ENCODE measurements at places on chromosomes 7 and 10. TPM values are rescaled to one million over a fixed set of nuclear protein-coding genes. Genes with fewer than 3 reads are reported as not detected.

INMT gene
- total RNA-seq = 8.2 TPM

CACNA2D1 gene
- total RNA-seq = 17.7 TPM

INPP5A gene
- 34.8 TPM for total RNA-seq

VSTM2A gene
- 0.79 TPM for total RNA-seq

TSPAN12 gene
- 34.9 TPM for total RNA-seq

PHYH gene
- total RNA-seq = 90.1 TPM

CDHR1 gene
- 42.1 TPM for total RNA-seq

PRSS1 gene
- not detected for total RNA-seq

PLCE1 gene
- total RNA-seq = 67.9 TPM

NFE2L3 gene
- total RNA-seq = 11.4 TPM

TMEM270 gene
- not detected for total RNA-seq

SLC13A1 gene
- total RNA-seq = not detected

KDM7A gene
- 60.0 TPM for total RNA-seq

CUZD1 gene
- total RNA-seq = 0.41 TPM

GFRA1 gene
- 12.0 TPM for total RNA-seq
